ENCODE measurements at places on chromosomes 6 and 20.
A peak's percentile ranks its signal among the peaks of the same experiment; 100 is the strongest.

DNA sequence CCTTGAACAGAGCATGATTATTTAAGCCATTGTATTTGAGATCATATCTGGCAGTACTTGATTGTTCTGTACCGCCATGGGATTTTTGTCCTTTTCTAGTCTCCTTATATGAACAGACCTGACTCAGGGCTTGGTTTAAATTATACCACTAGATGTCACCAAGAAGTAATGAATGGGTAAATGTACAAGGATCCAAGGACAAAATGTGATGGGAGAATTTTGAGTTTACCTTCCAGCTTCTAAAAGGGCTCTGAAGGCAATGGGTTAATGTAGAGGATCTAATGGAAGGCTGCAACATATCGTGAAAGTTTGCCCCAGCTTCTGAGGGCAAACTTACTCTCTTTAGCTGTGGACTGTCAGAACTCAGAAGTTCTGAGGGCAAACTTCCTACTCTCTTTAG is 12.0 kb downstream of the RNF8 start:
- no peaks in the 10 kb centered on the region for H3K27me3 ChIP-seq
- no peak overlapping the region for H3K27ac ChIP-seq
- H3K36me3 ChIP-seq = peaks cover 32% of the 10 kb centered on the region

DNA sequence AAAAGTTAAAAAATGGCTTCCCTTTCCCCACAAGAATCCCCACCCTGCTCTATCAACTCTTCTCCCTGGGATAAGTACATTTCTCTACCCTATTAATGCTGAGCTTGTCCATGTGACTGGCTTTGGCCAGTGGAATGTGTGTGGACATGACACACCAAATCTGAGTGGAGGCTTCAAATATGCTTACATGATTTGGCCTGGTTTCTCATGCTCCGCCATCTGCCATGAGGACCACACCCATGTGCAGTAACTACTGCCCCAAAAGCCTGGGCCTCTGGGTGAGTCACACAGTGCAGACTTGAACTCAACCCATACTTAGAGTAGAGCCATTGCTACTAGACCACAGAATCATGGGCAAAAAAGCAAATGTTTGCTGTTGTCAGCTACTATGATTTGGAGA is 65.4 kb downstream of the PRND start:
- H3K4me3 ChIP-seq = no peak overlapping the region
- no peaks in the 10 kb centered on the region for H3K27me3 ChIP-seq
- H3K4me1 ChIP-seq = peaks cover 15% of the 10 kb centered on the region
- DNase-seq = no peak
- H3K27ac ChIP-seq = no peak overlapping the region

- H3K27ac ChIP-seq = no peak overlapping the region
- no peak for DNase-seq
- no peaks in the 10 kb centered on the region for H3K36me3 ChIP-seq
- H3K4me3 ChIP-seq = no peak overlapping the region
- peaks cover 11% of the 10 kb centered on the region for H3K4me1 ChIP-seq
These were observed 3.5 kb upstream of the DSTN start for GRCh38 chr20:17566345-17566744.

DNA sequence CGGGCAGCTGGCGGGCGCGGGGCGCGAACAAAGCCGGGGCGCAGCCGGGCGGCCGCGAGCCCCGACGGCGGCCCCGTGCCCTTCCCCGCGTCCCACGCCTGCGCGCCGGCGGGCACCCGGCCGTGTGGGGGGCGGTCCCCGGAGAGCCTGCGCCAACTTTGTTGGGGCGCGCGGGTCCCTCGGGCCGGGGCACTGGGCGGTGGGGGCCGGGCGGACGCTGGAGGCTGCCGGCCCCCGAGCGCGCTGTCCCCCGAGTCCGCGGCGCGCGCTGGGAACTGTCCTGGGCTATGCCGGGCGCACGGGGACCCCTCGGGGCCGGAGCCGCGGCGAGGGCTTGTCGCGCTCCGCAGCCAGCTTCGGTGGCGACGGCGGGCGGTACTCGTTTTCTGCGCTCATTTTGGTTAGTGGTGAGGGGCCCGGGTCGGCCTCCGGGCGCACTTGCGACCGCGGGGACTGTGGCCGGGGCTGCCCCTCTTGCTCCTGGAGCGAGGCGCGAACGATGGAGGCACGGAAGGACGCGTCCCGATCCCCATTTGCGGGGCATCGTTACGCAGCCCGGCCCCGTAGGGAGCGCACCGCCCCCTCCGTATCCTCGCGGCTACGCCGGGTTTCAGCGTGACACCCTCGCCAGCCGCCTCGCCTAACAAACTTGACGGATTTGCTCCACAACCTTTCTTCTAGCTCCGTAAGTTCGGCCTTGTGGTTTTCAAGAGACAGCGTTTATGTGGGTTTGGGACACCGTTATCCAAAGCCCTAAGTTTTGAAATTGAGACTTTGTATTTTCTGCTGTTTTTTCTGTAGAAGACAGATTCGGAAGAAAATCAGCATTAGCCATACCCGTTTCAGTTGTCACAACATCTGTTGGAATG is 622 bp downstream of the SS18L1 start:
- H3K27me3 ChIP-seq = no peaks in the 10 kb centered on the region
- H3K27ac ChIP-seq = peak overlapping the region; percentile 70
- H3K4me3 ChIP-seq = peak overlapping the region; percentile 75
- peaks cover 27% of the 10 kb centered on the region for H3K36me3 ChIP-seq
- H3K4me1 ChIP-seq = peaks cover 58% of the 10 kb centered on the region

DNA sequence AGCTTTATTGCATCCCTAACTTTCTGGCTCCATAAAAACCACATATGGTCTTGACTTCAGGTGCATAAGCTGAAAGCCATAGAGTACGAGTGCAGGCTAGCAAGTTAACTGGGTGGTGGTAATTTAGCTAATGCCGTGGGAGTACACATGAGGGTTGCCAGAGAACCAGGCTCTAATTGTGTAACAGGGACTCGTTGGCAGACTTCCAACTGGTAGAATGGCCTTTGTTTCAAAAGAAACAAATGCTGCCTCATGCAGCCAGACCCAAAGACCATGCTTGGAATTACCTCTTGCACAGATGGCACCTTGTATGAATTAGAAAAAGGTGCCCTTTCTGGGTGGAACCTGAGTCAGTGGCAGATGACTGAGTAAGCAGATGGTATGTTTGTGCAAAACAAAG is 73.2 kb downstream of the LY86 start:
- no peaks in the 10 kb centered on the region for H3K27me3 ChIP-seq
- peaks cover 12% of the 10 kb centered on the region for H3K36me3 ChIP-seq
- no peak overlapping the region for H3K27ac ChIP-seq
- H3K4me3 ChIP-seq = no peak overlapping the region
- peaks cover 53% of the 10 kb centered on the region for H3K4me1 ChIP-seq

DNA sequence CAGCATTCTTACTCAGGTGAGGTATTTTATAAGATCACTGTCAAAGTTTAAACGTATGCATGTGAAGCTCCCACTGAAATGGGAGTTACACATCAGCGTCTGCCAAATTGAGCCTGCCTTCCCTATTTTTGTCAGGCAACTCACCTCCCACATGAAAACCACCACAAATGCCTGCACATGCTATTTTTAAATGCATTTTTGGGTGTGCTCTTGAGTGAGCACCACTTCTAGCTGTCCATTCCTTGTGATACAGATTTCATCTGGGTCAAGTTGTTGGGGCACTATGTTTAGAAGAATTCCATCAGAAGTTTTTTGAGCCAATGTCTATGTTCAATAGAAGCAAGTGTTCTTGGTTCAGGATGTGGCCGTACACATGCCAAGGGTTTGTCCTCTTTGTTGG is 71.7 kb upstream of the RIPPLY2 start:
- no peaks in the 10 kb centered on the region for H3K4me1 ChIP-seq
- no peaks in the 10 kb centered on the region for H3K36me3 ChIP-seq
- no peak overlapping the region for H3K27ac ChIP-seq
- DNase-seq = no peak
- no peak overlapping the region for H3K4me3 ChIP-seq

Data from activated CD4-positive, alpha-beta T cell treated with anti-CD3 and anti-CD28 coated beads for 36 hours (primary cell).